ENCODE measurements at places on chromosomes 1 and 21.

- DNase-seq, result no peak
Measured at GRCh38 chr1:93349231-93350135, 3.8 kb downstream of the DR1 start.

DNA sequence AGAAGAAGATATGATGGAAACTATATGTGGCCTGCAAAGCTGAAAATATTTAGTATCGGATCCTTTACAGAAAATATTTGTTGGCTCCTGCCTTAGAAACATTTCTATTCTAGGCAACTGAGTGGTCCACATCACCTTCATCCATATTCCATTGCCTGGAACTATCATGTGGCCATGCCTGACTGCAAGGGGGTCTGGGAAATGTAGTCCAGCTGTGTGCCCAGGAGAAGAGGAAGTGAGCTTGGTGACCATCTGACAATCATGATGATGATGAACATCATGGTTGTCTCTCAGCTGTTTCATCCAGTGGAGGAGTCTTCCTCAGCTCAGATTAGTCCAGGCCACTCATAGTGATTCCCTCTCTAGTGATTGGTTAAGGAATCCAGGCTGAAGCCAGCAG is 61.8 kb upstream of the IFNLR1 start:
- DNase-seq, result no peak

- DNase-seq, result no peak
Measured at GRCh38 chr1:200838676-200839445, 33.9 kb upstream of the GPR25 start.

DNA sequence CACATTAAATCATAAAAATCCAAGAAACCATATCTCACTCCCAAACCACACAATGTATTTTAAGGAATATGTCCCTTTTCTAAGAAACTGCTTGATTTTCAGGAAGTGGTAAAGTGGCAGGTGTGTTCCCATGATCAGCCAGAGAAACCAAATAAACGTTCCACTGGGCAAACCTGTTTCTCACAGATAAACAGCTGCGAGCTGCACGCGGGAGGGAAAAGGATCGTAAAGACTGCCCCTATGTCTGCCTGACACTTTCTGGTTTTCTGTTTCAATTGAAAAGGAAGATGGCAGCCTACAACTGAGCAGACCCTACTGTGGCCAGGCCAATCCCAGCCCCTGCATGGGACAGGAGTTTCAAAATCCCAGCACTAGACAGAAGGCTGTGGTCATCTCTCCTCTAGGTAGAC is 36.6 kb downstream of the HIVEP3 start:
- DNase-seq, result no peak

- no peak for DNase-seq
Measured at GRCh38 chr1:10891091-10891490, 94.6 kb upstream of the CASZ1 start.

- DNase-seq, result no peak
Measured at GRCh38 chr1:27952147-27952546, 7.6 kb upstream of the XKR8 start.

GRCh38 chr1:110011527-110012041 is 22.8 kb upstream of the STRIP1 start:
- no peak for DNase-seq

DNA sequence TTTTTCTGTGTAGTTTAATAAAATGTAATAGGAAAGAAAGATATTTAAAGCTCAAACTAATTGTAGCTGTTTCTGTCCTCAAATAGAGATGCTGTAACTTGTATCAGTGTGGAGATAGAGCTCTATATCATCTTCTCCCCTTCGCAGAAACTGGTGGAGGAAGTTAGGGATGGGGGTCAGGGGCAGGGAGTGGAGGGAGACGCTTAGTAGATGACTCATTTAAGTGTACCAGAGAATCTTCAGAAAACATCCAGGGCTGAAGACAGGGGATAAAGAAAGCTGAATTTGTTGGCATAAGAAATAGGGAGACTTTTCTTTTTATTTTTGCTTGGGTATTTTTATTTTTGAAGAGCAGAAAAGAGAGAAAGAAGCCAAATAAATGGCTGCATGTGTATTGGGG is 282.6 kb upstream of the DPYD start:
- DNase-seq, result no peak

GRCh38 chr1:183470147-183470960 is 1.9 kb upstream of the SMG7 start:
- peak; percentile 79 for DNase-seq

DNA sequence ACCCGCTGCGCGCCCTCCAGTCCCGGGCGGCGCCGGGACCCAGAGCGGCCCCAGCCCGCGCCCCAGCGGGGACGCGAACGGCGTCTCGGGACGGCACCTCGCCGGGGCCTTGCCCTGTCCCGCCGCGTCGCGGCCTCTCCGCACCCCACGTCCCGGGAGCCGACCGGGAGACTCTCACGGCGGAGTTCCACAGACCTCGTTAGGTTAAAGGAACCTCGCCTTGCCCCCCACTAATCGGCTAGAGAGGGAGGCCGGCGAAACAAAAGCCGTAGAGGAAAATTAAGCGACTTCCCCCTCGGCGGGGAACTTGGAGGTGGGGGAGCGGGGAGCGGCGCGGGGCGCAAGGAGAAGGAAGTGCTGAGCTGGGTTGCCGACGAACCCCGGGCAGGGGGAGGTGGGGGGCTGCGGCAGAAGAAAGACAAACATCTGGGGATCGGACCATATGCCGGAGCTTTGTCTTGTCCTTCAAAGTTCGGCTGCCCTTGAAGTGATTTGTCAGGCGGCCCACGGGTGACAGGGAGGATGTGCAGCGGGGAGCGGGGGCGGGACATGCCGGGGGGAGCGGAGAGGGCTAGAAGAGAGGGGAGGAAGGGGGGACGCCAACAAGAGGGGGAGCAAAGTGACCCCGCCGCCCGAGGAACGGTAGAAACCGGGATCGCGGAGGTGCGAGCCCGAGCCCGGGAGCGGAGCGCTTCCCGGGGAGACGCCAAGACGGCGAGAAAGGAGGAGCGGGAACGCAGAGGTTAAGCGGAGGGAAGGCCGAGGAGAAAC is 120.0 kb upstream of the RRP15 start:
- no peak for DNase-seq

DNA sequence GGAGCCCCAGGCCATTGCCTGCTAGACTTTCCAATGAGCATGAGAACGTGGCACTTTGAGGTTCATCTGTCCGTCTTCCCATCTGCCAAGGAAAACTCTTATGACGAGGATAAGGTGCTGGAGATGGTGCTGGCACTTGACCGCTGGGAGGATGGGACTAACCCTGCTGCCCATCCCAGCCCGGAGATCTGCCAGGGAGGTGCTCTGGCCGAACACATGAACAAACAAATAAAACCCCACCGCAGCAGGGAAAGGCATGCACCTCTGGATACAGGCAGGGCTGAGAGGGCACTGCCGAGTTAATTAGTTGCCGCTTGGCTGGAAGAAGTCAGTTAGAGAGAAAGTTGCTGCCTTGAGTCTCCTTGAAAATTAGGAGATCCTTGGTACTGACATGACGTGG is 308.4 kb downstream of the AJAP1 start:
- no peak for DNase-seq

Measured in amygdala (tissue), 56 donors.